ENCODE measurements at places on chromosomes 1 and 21. TPM values are rescaled to one million over a fixed set of nuclear protein-coding genes. Genes with fewer than 3 reads are reported as not detected.

Gene SLAMF6
- total RNA-seq, result not detected

GRCh38 chr1:112594208-112594876 lies 24.6 kb downstream of the ST7L start:
- no peaks in the 10 kb centered on the region for H3K27me3 ChIP-seq
- no peaks in the 10 kb centered on the region for H3K4me1 ChIP-seq
- no peak overlapping the region for H3K4me3 ChIP-seq
- peaks cover 40% of the 10 kb centered on the region for H3K36me3 ChIP-seq
- DNase-seq, result no peak

- H3K4me3 ChIP-seq, result no peak overlapping the region
- no peaks in the 10 kb centered on the region for H3K27me3 ChIP-seq
- peak; percentile 67 for DNase-seq
- peaks cover 8% of the 10 kb centered on the region for H3K4me1 ChIP-seq
- no peak overlapping the region for H3K27ac ChIP-seq
Observed at GRCh38 chr1:24695202-24695974, 49.9 kb upstream of the CLIC4 start.

Gene DIO1
- not detected for total RNA-seq

Gene PLA2G2F
- not detected for total RNA-seq

GRCh38 chr1:193634876-193635275 lies 448.5 kb upstream of the B3GALT2 start:
- H3K27ac ChIP-seq, result no peak overlapping the region
- no peaks in the 10 kb centered on the region for H3K4me1 ChIP-seq
- no peak overlapping the region for H3K4me3 ChIP-seq
- no peaks in the 10 kb centered on the region for H3K27me3 ChIP-seq
- H3K36me3 ChIP-seq, result no peaks in the 10 kb centered on the region

- peaks cover 43% of the 10 kb centered on the region for H3K27me3 ChIP-seq
- peak; percentile 77 for DNase-seq
- H3K27ac ChIP-seq, result no peak overlapping the region
- H3K4me1 ChIP-seq, result no peaks in the 10 kb centered on the region
Observed at GRCh38 chr1:51344602-51345299, 14.4 kb upstream of the TTC39A start.

DNA sequence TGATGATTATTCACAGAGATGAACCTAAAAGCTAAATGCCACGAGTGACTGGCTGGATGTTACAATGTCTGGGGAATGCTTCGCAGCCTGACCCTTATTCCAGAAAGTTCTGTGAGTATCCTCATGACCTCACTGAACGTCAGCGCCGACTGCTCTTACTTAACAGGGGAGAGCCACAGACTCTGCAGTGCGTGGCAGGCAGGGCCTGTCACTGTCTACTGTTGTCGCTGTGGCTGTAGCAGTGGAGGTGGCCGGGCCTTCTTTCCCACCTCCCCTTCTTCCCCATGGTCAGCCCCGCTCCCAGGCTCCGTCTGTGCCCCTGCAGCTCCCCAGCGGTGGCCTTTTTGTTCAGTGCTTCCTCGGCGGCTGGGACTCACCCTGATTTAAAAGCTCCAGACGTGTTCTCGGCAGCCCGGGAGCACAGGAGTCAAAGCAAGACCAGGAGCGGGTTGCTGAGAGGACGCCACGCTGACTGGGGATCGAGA lies 52.2 kb upstream of the TARBP1 start:
- H3K4me1 ChIP-seq, result peaks cover 48% of the 10 kb centered on the region
- no peaks in the 10 kb centered on the region for H3K27me3 ChIP-seq
- no peak overlapping the region for H3K4me3 ChIP-seq
- H3K27ac ChIP-seq, result peak overlapping the region; percentile 99

GRCh38 chr1:36650200-36651065 lies 167.7 kb upstream of the CSF3R start:
- no peak overlapping the region for H3K4me3 ChIP-seq
- H3K27ac ChIP-seq, result no peak overlapping the region
- H3K4me1 ChIP-seq, result no peaks in the 10 kb centered on the region
- no peak for DNase-seq

DNA sequence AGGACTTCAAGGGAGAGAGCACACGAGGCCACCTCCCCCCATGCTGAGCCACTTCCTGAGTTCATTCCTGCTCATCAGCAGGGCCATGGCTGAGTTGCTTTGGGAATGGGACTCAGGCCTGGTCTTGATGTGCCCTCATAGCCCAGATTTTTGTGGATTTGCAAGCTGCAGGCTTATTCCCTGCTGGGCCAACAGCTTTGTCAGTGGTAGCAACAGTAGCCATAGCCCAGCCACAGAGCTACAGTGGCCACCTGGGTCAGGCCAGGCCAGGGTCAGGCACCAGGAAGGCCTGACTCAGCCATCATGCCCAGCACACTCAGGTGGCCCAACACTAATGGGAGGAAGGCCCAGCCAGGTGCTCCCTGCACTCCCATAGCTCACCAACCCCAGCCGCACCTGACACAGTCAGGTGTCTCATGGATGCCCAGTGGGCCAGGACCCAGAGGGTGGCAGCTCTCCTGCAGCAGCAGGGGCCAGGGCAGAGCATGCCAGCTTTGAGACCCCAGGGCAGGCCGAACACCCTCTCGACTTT lies 33.5 kb downstream of the EPHA2 start:
- peak; percentile 95 for DNase-seq
- no peaks in the 10 kb centered on the region for H3K27me3 ChIP-seq
- H3K4me1 ChIP-seq, result peaks cover 43% of the 10 kb centered on the region
- H3K27ac ChIP-seq, result peak overlapping the region; percentile 90

DNA sequence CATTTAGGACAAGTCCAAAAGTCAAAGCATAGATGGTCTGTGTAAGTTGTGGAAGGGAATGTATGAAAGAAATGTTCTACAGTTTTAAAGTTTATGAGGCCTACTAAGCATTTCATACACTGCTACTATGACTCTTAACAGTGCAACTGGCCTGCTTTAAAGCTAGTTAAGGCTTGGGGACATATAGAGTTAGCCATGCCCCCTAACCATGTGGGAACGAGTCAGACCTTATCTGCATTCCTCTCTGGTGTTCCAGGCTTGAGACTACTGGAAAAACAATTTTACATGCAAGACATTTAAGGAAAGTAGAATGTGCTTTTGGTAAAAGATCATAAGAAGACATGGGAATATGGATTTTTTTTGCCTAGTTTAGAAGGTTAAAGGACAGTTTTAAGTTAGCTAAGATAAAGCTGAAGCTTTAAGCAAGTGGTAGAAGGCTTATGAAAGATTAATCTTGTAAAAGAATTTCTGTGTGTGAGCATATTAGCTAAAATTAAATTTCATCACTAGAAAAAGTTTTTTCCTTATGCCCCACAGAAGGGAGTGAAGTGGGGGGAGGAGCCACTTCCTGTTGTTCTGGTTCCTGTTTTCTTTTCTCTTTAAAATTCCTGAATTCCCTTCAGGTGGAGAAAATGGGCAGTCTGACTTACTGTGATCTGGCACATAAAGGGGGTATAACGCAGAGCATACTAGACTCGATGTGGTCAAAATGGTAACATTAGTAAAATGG lies 8.9 kb upstream of the CD48 start:
- H3K4me3 ChIP-seq, result no peak overlapping the region
- no peak overlapping the region for H3K27ac ChIP-seq
- no peak for DNase-seq
- no peaks in the 10 kb centered on the region for H3K4me1 ChIP-seq

DNA sequence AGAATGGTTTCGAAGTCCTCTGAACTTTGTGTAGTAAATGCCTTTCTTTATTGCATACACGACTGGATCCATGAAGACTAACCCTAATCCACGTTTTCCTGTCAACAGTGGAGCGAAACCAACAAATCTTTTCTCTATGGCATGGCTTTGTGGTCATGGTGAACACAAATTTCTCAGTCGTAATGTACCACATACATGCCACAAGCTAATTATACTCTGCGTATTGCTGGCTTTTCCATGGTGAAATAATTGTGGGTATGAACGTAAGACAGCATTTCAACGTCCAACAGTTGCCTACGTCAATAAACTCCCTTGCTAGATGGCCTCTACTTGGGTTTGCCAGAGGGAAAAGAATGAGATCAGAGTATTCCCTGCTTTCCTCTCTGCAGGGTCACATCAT lies 27.5 kb downstream of the INTS7 start:
- no peaks in the 10 kb centered on the region for H3K4me1 ChIP-seq
- H3K4me3 ChIP-seq, result no peak overlapping the region
- no peaks in the 10 kb centered on the region for H3K27me3 ChIP-seq

Gene FMO1
- total RNA-seq, result not detected

- DNase-seq, result peak; percentile 9
- H3K27me3 ChIP-seq, result no peaks in the 10 kb centered on the region
- H3K4me3 ChIP-seq, result no peak overlapping the region
Observed at GRCh38 chr1:237258871-237259270, 216.9 kb downstream of the RYR2 start.

Gene MATN1
- under 0.01 TPM for total RNA-seq

Gene CCDC27
- not detected for total RNA-seq

GRCh38 chr1:8134546-8135235 lies 108.6 kb upstream of the ERRFI1 start:
- no peaks in the 10 kb centered on the region for H3K27me3 ChIP-seq
- H3K4me3 ChIP-seq, result peak overlapping the region; percentile 63
- H3K27ac ChIP-seq, result peak overlapping the region; percentile 90
- no peaks in the 10 kb centered on the region for H3K36me3 ChIP-seq

Gene TTLL7
- 15.3 TPM for total RNA-seq

DNA sequence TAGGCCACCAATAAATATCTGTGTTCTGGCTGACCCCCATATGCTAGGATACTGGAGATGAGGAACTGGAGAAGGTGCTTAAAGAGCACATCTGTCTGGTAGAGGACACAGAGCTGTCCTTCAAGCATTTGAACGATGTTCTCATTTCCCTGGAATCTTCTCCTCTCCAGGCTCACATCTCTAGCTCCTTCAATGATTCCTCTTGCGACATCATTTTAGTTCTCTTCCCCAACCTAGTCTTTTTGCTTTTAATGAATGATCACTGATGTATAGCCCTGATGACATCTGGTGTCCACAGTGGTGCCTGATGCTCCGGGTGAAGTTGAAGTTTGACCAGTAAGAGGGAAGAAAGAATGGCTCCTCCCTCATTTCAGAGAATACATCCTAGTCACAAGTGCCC lies 80.8 kb upstream of the UBE2U start:
- H3K4me1 ChIP-seq, result peaks cover 24% of the 10 kb centered on the region
- no peaks in the 10 kb centered on the region for H3K27me3 ChIP-seq
- no peak for DNase-seq
- no peak overlapping the region for H3K4me3 ChIP-seq
- no peaks in the 10 kb centered on the region for H3K36me3 ChIP-seq

Gene AADACL3
- not detected for total RNA-seq

- H3K4me3 ChIP-seq, result no peak overlapping the region
- H3K27me3 ChIP-seq, result no peaks in the 10 kb centered on the region
- no peak overlapping the region for H3K27ac ChIP-seq
- H3K36me3 ChIP-seq, result no peaks in the 10 kb centered on the region
- DNase-seq, result no peak
Observed at GRCh38 chr1:180425952-180426351, 76.4 kb downstream of the ACBD6 start.

Gene RNU1-2
- under 0.01 TPM for total RNA-seq

- H3K36me3 ChIP-seq, result no peaks in the 10 kb centered on the region
- H3K27me3 ChIP-seq, result no peaks in the 10 kb centered on the region
- no peak for DNase-seq
- no peaks in the 10 kb centered on the region for H3K4me1 ChIP-seq
- H3K27ac ChIP-seq, result no peak overlapping the region
Observed at GRCh38 chr1:64569411-64569810, 99.5 kb downstream of the CACHD1 start.

DNA sequence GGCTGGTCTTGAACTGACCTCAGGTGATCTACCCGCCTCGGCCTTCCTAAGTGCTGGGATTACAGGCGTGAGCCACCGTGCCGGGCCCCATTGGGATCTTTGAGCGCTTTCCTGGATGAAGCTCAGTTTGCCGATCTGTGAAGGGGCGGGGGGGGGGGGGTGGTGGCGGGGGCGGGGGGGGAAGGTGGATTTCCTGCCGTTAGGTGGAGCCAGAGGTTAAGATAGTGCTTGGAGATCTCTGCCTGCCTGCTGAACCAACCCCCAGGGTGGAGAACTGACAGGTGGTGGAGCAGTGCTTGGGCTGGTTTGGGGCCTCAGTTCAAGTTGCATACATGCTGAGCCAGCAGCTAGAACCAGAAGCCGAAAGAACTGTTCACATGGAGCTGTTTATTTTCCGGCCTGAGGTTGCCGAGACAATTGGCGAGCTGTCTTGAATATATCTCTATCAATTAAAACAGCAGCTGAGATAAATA lies 1.7 kb downstream of the TMCC2 start:
- peak; percentile 84 for DNase-seq
- peaks cover 10% of the 10 kb centered on the region for H3K27me3 ChIP-seq
- H3K27ac ChIP-seq, result no peak overlapping the region
- no peaks in the 10 kb centered on the region for H3K36me3 ChIP-seq
- peak overlapping the region; percentile 84 for H3K4me3 ChIP-seq

Gene IGSF9
- total RNA-seq, result under 0.01 TPM

DNA sequence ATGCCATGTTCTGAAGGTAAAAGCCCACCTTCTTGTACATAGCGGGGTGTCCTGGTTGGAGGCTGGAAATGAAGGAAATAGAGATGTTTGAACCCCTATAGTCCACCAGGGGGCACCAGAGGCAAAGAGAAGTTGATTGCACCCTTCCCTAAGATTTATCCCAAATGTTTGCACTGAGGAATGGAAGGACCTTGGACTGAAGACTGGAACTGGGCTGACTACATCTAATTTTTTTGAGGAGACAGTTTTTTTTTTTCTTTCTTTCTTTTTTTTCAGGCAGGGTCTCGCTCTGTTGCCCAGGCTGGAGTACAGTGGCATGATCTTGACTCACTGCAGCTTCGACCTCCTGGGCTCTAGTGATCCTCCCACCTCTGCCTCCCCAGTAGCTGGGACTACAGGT lies 55.3 kb upstream of the EIF4G3 start:
- peaks cover 22% of the 10 kb centered on the region for H3K4me1 ChIP-seq
- H3K36me3 ChIP-seq, result peaks cover 35% of the 10 kb centered on the region
- no peak overlapping the region for H3K4me3 ChIP-seq
- no peak overlapping the region for H3K27ac ChIP-seq
- DNase-seq, result peak; percentile 89

- H3K27me3 ChIP-seq, result peaks cover 54% of the 10 kb centered on the region
- H3K4me3 ChIP-seq, result no peak overlapping the region
- no peak overlapping the region for H3K27ac ChIP-seq
- no peaks in the 10 kb centered on the region for H3K36me3 ChIP-seq
- no peak for DNase-seq
Observed at GRCh38 chr1:25647106-25647505, 30.5 kb downstream of the MAN1C1 start.

Gene ALG14
- total RNA-seq, result 1.4 TPM

All from osteoblast (primary cell).